ENCODE measurements at places on chromosomes 7 and 10. TPM values are rescaled to one million over a fixed set of nuclear protein-coding genes. Genes with fewer than 3 reads are reported as not detected.

PIP gene
- not detected for polyA plus RNA-seq

ELFN1 gene
- polyA plus RNA-seq: 0.23 TPM

AEBP1 gene
- not detected for polyA plus RNA-seq

SORCS3 gene
- 5.0 TPM for polyA plus RNA-seq

C7orf33 gene
- not detected for polyA plus RNA-seq

SKIDA1 gene
- polyA plus RNA-seq: 0.07 TPM

DEPP1 gene
- polyA plus RNA-seq: 9.9 TPM

TAS2R4 gene
- 1.1 TPM for polyA plus RNA-seq

RBM20 gene
- polyA plus RNA-seq: 0.90 TPM

DPYSL4 gene
- 2.8 TPM for polyA plus RNA-seq

HTRA1 gene
- polyA plus RNA-seq: 73.1 TPM

All from Purkinje cell (primary cell).